Lower lobe of right lung (tissue), 2 donors: ENCODE measurements at places on chromosomes 1 and 21. TPM values are rescaled to one million over a fixed set of nuclear protein-coding genes. Genes with fewer than 3 reads are reported as not detected.

GPR37L1 gene
- total RNA-seq = 0.06 TPM

DNAH14 gene
- total RNA-seq = 14.4 TPM

STUM gene
- 0.83 TPM for total RNA-seq

AK5 gene
- 1.0 TPM for total RNA-seq

HES3 gene
- not detected for total RNA-seq
